Ovary (tissue), 10 donors: ENCODE measurements at places on chromosomes 1 and 21. TPM values are rescaled to one million over a fixed set of nuclear protein-coding genes. Genes with fewer than 3 reads are reported as not detected.

- DNase-seq, result no peak
- no peaks in the 10 kb centered on the region for H3K4me1 ChIP-seq
- H3K27me3 ChIP-seq, result no peaks in the 10 kb centered on the region
- H3K4me3 ChIP-seq, result no peak overlapping the region
Observed at GRCh38 chr1:32040711-32041110, 27.0 kb downstream of the KHDRBS1 start.

DNA sequence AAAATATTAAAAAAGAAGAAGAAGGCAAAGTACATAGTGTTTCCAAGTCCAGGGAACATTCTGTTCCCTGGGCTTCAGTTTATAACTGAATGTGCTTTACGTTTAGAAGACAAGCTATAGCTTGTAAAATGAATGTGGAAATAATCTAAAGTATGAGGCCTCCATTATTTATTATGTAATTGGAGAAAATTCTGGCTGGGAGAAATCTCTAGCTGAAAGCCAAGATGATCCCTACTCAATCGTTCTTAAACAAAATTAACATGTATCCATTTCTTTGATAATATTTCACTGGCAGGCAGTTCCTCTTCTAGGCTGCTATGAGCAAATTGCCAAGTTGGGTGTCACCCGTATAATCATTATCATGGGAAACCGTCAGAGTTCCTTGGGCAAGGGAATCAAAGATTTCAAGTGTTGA lies 52.2 kb upstream of the ETS2 start:
- DNase-seq, result no peak
- H3K4me1 ChIP-seq, result peaks cover 7% of the 10 kb centered on the region
- H3K27me3 ChIP-seq, result no peaks in the 10 kb centered on the region
- no peaks in the 10 kb centered on the region for H3K36me3 ChIP-seq

DNA sequence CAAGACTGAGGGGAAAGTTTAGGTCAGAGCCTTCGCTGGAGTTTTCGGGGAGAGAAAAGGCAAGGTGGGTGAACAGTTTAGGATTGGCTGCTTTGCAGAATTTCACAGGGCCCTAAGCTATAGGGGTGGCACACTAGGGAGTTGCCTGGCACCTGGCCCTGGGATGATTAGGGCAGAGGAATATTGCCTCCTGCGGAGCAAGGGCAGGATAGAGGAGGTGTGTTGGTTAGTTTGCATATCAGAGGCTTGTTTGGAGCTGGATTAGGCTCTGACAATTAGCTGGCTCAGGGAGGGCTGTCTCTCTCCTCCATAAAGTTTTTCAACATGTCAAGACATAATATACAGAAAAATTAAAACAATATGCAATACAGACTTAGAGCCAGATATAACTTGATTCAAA lies 436.4 kb downstream of the DISC1 start:
- no peak for DNase-seq
- peaks cover 9% of the 10 kb centered on the region for H3K4me1 ChIP-seq
- H3K36me3 ChIP-seq, result no peaks in the 10 kb centered on the region
- no peak overlapping the region for H3K4me3 ChIP-seq
- no peak overlapping the region for H3K27ac ChIP-seq
- H3K27me3 ChIP-seq, result no peaks in the 10 kb centered on the region

DNA sequence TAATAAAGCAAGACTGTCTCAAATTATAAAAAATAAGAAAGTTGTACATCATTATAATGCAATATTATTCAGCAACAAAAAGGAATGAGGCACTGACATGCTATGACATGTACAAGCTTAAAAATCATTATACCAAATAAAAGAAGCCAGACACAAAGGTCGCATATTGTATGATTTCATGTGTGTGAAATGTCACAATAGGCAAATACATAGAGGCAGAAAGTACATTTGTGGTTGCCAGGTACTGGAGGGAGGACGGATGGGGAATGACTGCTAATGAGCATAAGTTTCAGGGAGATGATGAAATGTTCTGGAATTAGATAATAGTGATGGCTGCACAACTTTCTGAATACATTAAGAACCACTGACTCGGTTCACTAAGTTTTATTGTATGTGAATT lies 73.6 kb upstream of the NBPF3 start:
- H3K27me3 ChIP-seq, result no peaks in the 10 kb centered on the region
- no peaks in the 10 kb centered on the region for H3K36me3 ChIP-seq
- no peak overlapping the region for H3K4me3 ChIP-seq

DNA sequence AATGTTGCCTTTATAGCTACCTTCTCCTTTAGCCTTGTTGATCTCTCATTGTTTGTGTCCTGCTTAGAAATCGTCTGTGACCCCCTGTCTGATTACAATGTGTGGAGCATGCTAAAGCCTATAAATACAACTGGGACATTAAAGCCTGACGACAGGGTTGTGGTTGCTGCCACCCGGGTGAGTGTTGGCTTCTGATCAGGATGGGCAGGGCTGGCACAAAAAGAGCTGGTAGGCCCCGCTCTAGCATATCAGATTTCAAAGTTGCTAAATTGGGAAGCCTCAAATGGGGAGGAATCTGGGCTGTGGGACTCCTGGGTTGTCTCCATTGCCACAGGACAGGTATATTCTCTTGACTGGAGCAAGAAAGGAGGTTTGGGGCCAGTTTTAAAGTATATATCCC lies 8.4 kb downstream of the NCSTN start:
- no peaks in the 10 kb centered on the region for H3K4me1 ChIP-seq
- DNase-seq, result no peak
- H3K27me3 ChIP-seq, result no peaks in the 10 kb centered on the region
- no peaks in the 10 kb centered on the region for H3K36me3 ChIP-seq
- no peak overlapping the region for H3K27ac ChIP-seq

DNA sequence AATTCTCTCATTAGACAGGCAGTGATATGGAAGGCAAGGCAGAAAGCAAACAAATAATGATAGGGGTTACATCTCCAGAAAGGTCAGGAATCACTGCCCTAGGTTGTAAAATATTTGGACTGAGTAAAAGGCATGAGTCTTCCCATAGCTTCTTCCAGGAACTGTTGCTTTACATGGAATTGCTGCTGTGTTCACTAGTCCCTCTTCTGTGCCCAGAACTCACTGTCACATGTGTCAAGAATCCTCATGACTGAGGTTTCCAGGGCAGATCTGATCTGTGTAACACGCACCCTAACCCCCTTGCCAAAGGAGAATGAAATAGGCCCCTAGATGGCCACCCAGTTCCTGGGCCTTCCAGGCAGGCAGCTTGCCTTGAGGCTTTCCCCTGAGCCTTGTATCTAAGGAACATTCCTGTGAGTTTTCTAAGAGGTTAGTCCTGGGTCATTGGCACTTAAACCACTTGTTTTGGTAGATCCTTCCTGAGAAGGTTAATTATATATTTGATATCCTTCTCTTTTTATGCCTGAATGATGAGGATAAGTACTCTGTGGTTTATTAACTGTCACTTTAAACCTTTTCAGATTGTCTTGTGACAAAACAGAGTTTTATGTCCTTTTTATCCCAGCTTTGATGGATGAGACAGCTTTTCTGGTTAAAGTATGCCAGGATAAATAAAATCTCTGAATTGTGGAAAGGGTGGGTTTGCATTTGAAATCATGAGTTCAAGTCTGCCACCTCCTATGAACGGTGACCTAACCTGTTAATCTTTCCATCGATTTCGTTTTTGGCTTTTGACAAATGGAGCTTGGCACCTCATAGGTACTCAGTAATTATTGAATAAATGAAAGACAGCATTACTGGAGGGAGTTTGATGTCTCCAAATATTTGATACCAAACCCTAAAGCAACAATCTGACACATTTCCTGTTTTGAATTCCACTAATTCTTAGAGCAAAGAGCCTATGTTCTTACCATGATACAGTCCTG lies 163.3 kb downstream of the DHRS3 start:
- DNase-seq, result no peak
- H3K4me3 ChIP-seq, result no peak overlapping the region
- no peaks in the 10 kb centered on the region for H3K27me3 ChIP-seq
- no peaks in the 10 kb centered on the region for H3K36me3 ChIP-seq
- peaks cover 23% of the 10 kb centered on the region for H3K4me1 ChIP-seq

DNA sequence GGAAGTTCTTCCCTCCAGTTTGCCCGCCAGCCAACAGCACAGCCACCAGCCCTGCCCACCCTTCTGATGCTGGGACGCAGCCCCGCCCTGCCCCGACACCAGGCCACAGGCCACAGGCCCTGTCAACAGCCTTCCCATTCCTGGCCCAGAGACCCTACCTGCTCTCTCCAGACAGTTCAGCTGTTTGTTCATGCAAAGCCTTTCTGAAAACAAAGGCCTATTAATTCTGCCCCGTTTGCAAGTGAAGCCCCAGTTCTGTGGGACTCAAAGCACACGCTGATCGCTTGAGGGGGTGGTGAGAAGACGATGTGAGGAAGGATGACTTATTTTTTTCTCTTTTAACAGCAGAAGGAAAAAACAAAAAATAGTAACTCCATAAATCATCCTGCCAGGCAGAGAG lies 55.4 kb upstream of the KIF26B start:
- H3K27ac ChIP-seq, result no peak overlapping the region
- H3K4me3 ChIP-seq, result no peak overlapping the region
- DNase-seq, result no peak
- H3K27me3 ChIP-seq, result no peaks in the 10 kb centered on the region
- no peaks in the 10 kb centered on the region for H3K36me3 ChIP-seq

DNA sequence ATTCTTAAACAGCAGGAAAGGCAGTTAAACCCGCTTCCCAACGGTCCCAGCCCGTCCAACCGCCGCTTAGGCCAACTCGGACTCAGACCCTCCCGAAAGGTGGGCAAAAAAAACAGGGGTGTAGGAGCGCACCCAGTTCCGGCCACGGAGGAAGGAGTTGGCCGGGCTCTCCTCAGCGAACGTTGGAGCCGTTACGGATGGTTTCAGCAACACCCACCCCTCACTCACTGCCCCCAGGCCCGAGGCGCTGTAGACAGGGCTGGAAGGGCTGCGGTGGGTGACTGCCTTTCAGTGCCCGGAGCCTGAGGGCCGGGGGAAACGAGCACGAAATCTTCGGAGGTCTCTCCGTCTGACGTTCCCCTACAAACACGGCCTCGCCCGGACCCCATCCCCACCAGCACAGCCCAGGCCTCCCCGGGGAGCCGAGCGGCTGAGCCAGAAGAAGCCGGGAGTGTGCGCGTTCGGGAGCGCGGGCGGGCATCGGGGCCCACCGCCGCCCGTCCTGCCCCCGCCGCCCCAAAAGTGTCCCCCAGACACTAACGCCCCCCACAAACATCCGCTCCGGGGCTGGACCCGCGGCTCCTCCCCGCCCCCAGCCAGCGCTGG lies 1.3 kb downstream of the KDM5B start:
- DNase-seq, result peak; percentile 36
- peaks cover 11% of the 10 kb centered on the region for H3K4me1 ChIP-seq
- H3K27me3 ChIP-seq, result no peaks in the 10 kb centered on the region
- H3K27ac ChIP-seq, result peak overlapping the region; percentile 71
- H3K4me3 ChIP-seq, result peak overlapping the region; percentile 68

DNA sequence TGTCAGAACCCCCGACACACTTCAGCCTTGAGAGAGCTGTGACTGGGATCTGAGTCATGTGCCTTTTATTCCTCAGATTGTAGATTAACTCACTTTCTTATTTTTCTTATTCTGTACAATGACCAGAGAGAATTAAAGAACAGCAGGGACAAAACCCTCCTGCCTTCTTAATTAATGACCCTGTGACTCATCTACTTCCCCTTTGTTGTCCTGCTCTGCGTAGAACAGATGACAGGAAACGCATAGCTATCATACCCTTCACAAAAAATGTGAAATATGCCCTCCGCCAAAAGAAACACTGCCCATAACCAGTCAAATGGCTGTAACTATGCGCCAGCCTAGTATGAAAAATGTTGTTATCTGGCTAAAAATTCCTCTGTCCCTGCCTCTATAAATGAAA lies 9.1 kb upstream of the PADI2 start:
- H3K4me3 ChIP-seq, result no peak overlapping the region
- H3K27me3 ChIP-seq, result no peaks in the 10 kb centered on the region
- H3K4me1 ChIP-seq, result no peaks in the 10 kb centered on the region
- no peaks in the 10 kb centered on the region for H3K36me3 ChIP-seq

- DNase-seq, result no peak
- H3K27me3 ChIP-seq, result no peaks in the 10 kb centered on the region
- no peaks in the 10 kb centered on the region for H3K4me1 ChIP-seq
- H3K36me3 ChIP-seq, result no peaks in the 10 kb centered on the region
- no peak overlapping the region for H3K4me3 ChIP-seq
Observed at GRCh38 chr1:176925223-176925622, 239.3 kb downstream of the ASTN1 start.

DNA sequence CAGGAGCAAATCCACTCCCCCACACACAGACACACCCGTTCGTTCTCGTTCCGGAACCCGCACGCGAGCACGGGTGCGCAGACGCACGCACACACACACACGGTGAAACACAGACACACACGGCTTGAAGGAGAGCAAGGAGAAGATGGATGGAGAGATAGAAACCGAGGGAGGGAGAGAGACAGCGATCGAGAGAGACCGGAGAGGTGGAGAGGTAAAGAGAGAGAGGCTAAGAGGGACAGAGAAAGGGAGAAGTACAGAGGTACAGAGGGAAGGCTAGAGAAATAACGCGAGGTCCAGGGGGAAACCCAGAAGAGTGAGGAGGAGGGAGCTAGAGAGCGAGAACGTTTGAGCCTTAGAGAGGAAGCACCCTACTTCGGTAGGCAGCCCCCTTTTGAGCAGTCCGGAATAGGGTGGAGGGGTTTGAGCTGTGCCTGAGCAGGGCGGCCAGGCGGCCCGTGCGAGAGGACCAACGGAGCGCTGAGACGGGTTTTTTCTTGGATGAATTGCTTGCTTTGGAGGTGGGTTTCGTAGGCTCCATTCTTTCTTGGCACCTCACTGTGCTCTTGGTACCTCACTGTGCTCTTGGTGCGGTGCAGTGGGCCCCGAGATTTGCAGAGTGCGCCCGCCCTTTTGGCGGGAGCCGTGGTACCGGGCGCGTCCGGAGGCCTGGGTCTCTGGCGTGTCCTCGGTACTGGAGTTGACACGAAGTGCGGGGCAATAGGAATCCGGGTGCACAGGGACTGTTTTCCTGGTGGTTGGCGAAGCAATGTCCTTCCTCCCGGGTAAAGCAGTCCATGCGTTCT lies 88.4 kb upstream of the RHOU start:
- H3K36me3 ChIP-seq, result no peaks in the 10 kb centered on the region
- H3K27me3 ChIP-seq, result no peaks in the 10 kb centered on the region
- H3K4me3 ChIP-seq, result peak overlapping the region; percentile 42
- peak; percentile 65 for DNase-seq
- H3K4me1 ChIP-seq, result peaks cover 5% of the 10 kb centered on the region

DNA sequence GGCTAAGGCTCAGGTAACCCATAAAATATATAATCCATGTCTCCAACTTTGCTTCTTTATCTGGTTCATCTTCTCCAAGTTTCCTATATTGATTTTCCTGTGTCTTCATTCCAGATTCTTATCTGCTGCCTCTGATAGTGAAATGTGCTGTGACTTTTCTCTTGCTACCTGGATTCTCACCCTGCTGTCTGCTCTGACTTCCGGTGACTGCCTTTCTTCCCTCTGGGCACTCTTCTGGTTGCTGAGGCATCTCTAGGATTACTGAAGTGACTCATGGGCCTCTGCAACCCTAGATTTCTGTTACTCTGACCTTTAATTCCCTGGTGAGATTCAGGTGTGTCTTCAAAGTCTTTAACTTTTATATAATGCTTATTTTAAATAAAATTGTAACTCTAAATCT lies 46.9 kb downstream of the GIPC2 start:
- H3K27me3 ChIP-seq, result no peaks in the 10 kb centered on the region
- no peak for DNase-seq
- no peaks in the 10 kb centered on the region for H3K36me3 ChIP-seq
- no peak overlapping the region for H3K4me3 ChIP-seq

Gene PDZK1IP1
- 66.1 TPM for total RNA-seq

Gene KIF26B
- 4.0 TPM for total RNA-seq

Gene SEC22B
- 32.2 TPM for total RNA-seq

Gene LDLRAD1
- total RNA-seq, result 1.2 TPM

Gene HRNR
- total RNA-seq, result not detected

Gene COQ8A
- total RNA-seq, result 71.2 TPM

Gene OR2G2
- total RNA-seq, result not detected

Gene DHRS3
- 48.3 TPM for total RNA-seq

Gene B3GALT5
- 0.18 TPM for total RNA-seq

Gene EPHA8
- not detected for total RNA-seq
